ENCODE measurements at places on chromosomes 11 and 22. TPM values are rescaled to one million over a fixed set of nuclear protein-coding genes. Genes with fewer than 3 reads are reported as not detected.

KDM4E gene
- not detected for total RNA-seq

MCM5 gene
- 109 TPM for total RNA-seq

OTUB1 gene
- total RNA-seq = 79.4 TPM

CTSW gene
- not detected for total RNA-seq

OR5F1 gene
- total RNA-seq = not detected

PHOX2A gene
- total RNA-seq = not detected

KRTAP5-9 gene
- not detected for total RNA-seq

KRTAP5-10 gene
- not detected for total RNA-seq
